Sigmoid colon (tissue), 7 donors: ENCODE measurements at places on chromosomes 16 and 17. TPM values are rescaled to one million over a fixed set of nuclear protein-coding genes. Genes with fewer than 3 reads are reported as not detected.

GRCh38 chr17:57009737-57010445 lies 32.0 kb downstream of the SCPEP1 start:
- no peak overlapping the region for H3K4me3 ChIP-seq
- H3K4me1 ChIP-seq = peaks cover 12% of the 10 kb centered on the region
- no peak overlapping the region for H3K27ac ChIP-seq
- H3K36me3 ChIP-seq = no peaks in the 10 kb centered on the region

GRCh38 chr16:11151885-11152629 lies 103.9 kb downstream of the SOCS1 start:
- no peak overlapping the region for H3K4me3 ChIP-seq
- no peaks in the 10 kb centered on the region for H3K36me3 ChIP-seq
- H3K4me1 ChIP-seq = peaks cover 18% of the 10 kb centered on the region

DNA sequence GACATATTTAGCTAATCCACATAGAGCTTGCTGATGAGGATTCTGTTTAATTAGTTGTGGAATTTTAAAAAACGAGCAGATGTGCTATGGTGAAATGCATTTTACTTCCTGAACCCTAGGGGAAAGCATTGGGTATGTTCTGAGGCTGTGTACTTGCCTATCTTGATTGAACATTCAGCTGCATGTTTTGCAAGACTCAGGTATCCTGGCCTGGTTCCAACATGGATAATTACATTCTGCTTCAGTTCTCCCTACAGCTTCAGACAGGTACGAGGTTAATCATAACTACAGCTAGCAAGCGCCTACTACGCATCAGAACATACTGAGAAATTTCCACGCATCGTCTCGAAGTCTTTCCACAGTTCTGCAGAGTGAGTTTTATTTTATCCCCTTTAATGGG lies 77.0 kb downstream of the HS3ST2 start:
- no peaks in the 10 kb centered on the region for H3K4me1 ChIP-seq
- no peak overlapping the region for H3K4me3 ChIP-seq
- H3K27ac ChIP-seq = no peak overlapping the region
- H3K36me3 ChIP-seq = no peaks in the 10 kb centered on the region

DNA sequence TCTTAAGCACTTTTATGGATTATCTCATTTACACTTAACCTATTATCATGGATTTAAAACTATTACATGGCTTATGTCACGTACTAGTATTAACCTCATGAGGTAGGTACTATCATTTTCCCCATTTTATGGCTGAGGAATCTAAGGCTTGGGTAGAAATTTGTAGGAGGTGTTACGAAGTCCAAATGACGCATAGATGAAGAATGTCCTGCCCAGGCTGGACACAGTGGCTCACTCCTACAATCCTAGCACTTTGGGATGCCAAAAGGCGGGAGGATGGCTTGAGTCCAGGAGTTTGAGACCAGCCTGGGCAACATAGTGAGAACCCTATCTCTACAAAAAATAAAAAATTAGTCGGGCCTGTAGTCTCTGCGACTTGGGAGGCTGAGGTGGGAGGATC lies 4.8 kb upstream of the C1QL1 start:
- H3K27ac ChIP-seq = no peak overlapping the region
- H3K4me3 ChIP-seq = no peak overlapping the region
- no peaks in the 10 kb centered on the region for H3K27me3 ChIP-seq
- H3K4me1 ChIP-seq = peaks cover 32% of the 10 kb centered on the region
- DNase-seq = no peak

DNA sequence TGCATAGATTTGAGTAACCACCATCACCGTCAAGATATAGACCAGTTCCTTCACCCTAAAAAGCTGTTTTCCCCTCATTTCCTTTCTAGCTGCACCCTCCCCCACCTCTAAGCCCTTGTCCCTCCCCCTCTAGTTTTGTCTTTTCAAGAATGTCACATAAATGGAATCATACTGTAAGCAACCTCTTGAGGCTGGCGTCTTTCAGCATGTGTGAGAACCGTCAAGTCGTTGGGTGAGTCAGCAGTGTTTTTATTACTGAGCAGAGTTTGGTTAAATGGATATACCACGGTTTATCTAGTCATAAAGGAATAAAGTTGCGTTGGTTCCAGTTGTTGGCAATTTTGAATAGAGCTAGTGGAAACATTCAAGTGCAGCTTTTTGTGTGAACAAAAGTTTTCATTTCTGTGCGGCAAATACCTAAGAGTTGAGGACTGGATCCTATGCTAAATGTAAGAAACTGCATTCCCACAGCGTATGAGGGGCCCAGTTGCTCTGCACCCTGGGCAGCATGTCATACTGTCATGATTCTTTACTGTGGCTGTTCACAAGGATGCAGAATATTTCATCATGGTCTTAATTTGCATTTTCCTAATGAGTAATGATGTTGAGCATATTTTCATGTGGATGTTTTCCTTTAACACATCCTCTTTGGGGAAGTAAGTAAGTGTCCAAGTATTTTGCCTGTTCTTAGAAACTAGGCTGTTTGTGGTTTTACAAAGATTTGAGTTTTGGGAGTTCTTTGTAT lies 264.3 kb downstream of the CPPED1 start:
- H3K4me1 ChIP-seq = no peaks in the 10 kb centered on the region
- no peaks in the 10 kb centered on the region for H3K27me3 ChIP-seq
- no peak for DNase-seq
- no peaks in the 10 kb centered on the region for H3K36me3 ChIP-seq
- H3K27ac ChIP-seq = no peak overlapping the region

DNA sequence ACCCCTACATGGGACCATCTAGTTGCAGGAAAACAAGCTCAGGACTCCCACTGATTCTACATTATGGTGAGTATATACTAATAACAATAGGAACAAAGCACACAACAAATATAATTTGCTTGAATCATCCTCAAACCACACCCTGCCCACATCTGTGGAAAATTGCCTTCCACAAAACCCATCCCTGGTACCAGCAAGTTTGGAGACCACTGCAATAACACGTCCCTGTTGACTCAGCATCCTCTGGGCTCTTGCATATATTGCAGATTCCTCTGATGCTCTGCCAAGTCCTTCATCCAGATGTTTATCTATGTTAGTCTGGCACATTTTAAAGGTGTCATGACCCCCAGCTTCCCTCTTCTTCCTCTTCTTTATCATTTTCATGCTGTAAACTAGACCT lies 138.4 kb downstream of the PCTP start:
- no peaks in the 10 kb centered on the region for H3K36me3 ChIP-seq
- no peaks in the 10 kb centered on the region for H3K4me1 ChIP-seq
- H3K27ac ChIP-seq = no peak overlapping the region
- no peak overlapping the region for H3K4me3 ChIP-seq

- H3K27ac ChIP-seq = peak overlapping the region; percentile 59
- H3K27me3 ChIP-seq = no peaks in the 10 kb centered on the region
- no peaks in the 10 kb centered on the region for H3K4me1 ChIP-seq
- peak; percentile 90 for DNase-seq
- peaks cover 4% of the 10 kb centered on the region for H3K36me3 ChIP-seq
Observed at GRCh38 chr17:19317359-19318095, 45.0 kb downstream of the B9D1 start.

- H3K36me3 ChIP-seq = no peaks in the 10 kb centered on the region
- H3K4me1 ChIP-seq = peaks cover 21% of the 10 kb centered on the region
- H3K4me3 ChIP-seq = no peak overlapping the region
- no peaks in the 10 kb centered on the region for H3K27me3 ChIP-seq
- DNase-seq = no peak
Observed at GRCh38 chr16:74577882-74578366, 29.0 kb downstream of the GLG1 start.

DNA sequence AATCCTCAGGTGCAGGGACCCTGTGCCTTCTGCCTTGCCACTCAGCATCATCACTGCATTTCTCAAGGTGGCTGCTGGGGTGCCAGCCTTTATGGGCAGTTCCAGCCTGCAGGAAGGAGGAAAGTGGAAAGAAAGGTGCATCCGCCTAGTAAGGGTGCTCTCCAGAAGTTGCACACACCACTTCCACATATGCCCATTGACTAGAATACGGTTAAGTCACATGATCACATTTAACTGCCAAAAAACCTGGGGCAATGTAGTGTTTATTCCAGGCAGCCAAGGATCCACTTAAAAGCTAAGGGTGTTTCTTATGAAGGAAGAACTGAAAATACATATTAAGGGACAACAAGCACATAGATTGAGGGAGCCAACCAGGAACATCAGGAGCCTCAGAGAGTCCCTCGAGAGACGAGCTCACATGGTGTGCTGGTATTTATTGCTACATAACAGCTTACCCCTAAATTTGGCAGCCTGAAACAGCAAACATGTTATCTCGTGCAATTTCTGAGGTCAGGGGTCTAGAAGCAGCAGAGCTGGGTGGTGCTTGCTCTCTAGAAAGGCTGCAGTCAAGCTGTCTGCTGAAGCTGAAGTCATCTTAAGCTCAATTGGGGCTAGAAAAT lies 52.0 kb upstream of the MMP2 start:
- no peak overlapping the region for H3K4me3 ChIP-seq
- DNase-seq = no peak
- H3K27ac ChIP-seq = no peak overlapping the region

- H3K4me3 ChIP-seq = no peak overlapping the region
- DNase-seq = no peak
- H3K27ac ChIP-seq = no peak overlapping the region
- no peaks in the 10 kb centered on the region for H3K36me3 ChIP-seq
Observed at GRCh38 chr16:8044796-8045195, 545.5 kb downstream of the TMEM114 start.

GRCh38 chr16:27323781-27324561 lies 10.2 kb downstream of the IL4R start:
- H3K4me1 ChIP-seq = no peaks in the 10 kb centered on the region
- H3K4me3 ChIP-seq = no peak overlapping the region
- peak; percentile 58 for DNase-seq
- H3K27me3 ChIP-seq = no peaks in the 10 kb centered on the region

The FAM222B gene
- 11.9 TPM for total RNA-seq

The KRTAP9-1 gene
- not detected for total RNA-seq

The NPTX1 gene
- total RNA-seq = 36.9 TPM

The C1QTNF1 gene
- 31.4 TPM for total RNA-seq

The LAT gene
- 7.1 TPM for total RNA-seq

The GDPD3 gene
- total RNA-seq = 2.5 TPM

The HCRT gene
- not detected for total RNA-seq
